NCI-H510A (cell line): ENCODE measurements at places on chromosomes 5 and 9.

- no peak for DNase-seq
These were observed 45.3 kb upstream of the SIL1 start for GRCh38 chr5:139243425-139243970.

DNA sequence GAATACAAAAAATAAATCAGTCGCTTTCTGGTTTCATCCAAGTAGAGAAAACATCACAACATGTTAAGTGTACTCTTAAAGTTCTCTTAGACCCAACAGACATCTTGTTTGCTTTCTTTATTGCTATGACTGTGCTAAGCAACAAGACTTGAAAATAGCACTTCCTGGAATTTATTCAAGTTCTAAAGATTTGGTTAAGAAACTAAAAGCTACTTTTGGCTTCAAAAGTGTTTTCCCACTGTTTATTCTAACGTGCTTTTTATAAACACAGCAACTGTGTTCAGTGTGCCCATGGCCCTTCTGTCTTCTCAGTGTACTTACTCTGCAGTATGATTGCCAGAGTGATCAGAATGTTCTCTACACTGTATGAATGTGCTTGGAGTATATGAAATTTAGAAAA is 109.8 kb downstream of the GIN1 start:
- no peak for DNase-seq

DNA sequence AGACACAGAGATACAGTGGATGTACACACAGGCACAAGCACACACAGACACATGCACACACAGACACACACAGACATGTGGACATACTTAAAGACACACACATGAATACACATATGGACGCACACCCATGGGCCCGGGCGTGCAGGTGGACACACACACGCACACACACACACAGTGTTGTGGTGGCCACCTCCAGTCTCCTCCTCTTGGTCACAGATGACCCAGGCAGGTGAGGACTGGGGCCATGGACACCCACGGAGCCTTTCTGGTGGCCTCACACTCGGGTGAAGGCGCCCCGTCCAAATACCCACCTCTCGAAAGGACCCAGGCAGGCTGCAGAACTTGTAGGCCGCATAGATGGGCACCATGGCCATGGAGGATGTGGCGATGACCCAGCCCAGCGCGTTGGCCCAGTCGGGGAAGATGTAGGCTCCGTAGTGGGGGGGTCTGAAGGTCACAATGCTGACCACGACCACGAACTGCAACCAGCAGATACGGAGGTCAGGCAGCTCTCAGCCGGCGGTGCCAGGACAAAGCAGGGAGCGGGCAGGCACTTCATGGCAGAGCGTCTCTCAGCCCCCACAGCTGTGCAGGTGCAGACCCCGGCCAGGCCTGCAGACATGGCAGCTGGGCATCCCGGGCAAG is 42.5 kb downstream of the SLC6A3 start:
- no peak for DNase-seq

GRCh38 chr9:134505032-134505431 is 136.6 kb upstream of the COL5A1 start:
- DNase-seq = no peak

- DNase-seq = peak; percentile 6
These were observed 59.2 kb upstream of the TRAF1 start for GRCh38 chr9:120985819-120986222.

- no peak for DNase-seq
These were observed 66.8 kb upstream of the SMC2 start for GRCh38 chr9:104027295-104027694.

- no peak for DNase-seq
These were observed 511.3 kb upstream of the PAPPA start for GRCh38 chr9:115642285-115642684.

DNA sequence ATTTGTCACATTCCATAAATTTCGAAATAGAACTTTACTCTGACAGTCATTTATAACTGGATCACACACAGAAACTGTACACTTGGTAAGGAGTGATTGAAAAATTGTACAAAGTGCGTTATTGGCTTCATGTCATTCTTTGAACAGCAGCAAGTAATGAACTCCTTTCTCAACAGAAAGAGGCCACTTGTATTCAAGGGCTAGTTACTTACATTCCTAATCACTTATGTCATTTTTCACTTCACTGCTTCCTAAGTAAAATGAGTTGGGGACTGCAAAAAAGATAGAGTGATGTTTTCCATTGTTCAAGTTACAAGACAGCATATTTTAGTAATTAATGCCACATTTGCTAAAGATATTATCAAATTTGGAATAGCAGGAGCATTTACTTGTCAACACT is 893.2 kb downstream of the DTWD2 start:
- no peak for DNase-seq

GRCh38 chr5:39076757-39077728 is 2.8 kb upstream of the RICTOR start:
- DNase-seq = no peak

GRCh38 chr9:36855448-36856315 is 178.4 kb downstream of the PAX5 start:
- no peak for DNase-seq

- no peak for DNase-seq
These were observed 6.1 kb upstream of the AP3B1 start for GRCh38 chr5:78300464-78301045.

GRCh38 chr5:151742870-151743294 is 15.5 kb downstream of the ATOX1 start:
- DNase-seq = peak; percentile 10

DNA sequence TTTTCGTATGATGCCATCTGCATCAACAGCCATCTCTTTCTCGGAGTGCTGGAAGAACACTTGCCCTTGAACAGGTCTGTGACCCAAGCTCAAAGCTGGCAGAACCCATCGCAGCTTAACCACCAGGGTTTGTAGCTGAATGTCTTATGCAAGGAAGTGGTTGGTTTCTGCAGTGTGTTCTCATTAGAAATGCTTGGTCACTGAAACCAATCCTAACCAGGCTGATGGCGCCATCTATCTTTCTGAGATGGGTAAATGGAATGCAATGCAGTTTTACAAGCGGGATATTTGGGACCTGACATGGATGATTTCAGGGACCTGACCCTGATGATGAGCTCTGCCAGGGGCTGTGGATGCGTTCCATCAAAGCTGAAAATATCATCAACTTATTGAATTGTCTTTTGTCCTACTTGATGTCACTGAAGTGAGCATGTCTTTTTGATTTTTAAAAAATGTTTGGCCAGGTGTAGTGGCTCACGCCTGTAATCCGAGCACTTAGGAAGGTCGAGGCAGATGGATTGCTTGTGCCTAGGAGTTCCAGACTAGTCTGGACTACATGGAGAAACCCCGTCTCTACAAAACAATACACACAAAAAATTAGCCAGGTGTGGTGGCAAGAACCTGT is 28.7 kb downstream of the DMRT3 start:
- DNase-seq = peak; percentile 22

- no peak for DNase-seq
These were observed 63.3 kb upstream of the NFIL3 start for GRCh38 chr9:91486699-91487497.

GRCh38 chr5:66440202-66440680 is 156.0 kb upstream of the MAST4 start:
- DNase-seq = no peak
